ENCODE measurements at places on chromosomes 5 and 9.
A peak's percentile ranks its signal among the peaks of the same experiment; 100 is the strongest.

GRCh38 chr5:79829260-79829659 lies 139.6 kb downstream of the CMYA5 start:
- no peaks in the 10 kb centered on the region for H3K36me3 ChIP-seq
- H3K27ac ChIP-seq, result no peak overlapping the region
- DNase-seq, result no peak
- H3K4me1 ChIP-seq, result no peaks in the 10 kb centered on the region
- peaks cover 9% of the 10 kb centered on the region for H3K27me3 ChIP-seq

DNA sequence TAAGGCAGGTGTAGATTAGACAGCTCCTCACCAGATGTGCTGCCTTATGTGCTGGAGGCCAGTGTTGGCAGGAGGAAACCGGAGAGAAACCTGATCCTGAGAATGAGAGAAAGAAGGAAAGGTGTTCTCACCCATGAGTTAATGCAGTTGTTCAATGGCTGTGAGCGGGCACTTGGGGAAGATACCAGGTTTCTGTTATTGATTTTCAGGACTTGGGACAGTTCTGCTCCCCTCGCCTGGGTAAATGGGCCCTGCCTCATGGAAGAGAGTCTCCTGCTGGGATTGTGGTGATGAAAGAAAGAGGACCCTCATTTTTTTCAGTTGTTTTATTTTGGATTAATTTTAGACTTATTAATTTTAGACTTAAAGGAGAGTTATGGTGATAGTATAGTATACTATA lies 59.5 kb downstream of the EGFLAM start:
- H3K36me3 ChIP-seq, result no peaks in the 10 kb centered on the region
- DNase-seq, result no peak
- no peaks in the 10 kb centered on the region for H3K4me1 ChIP-seq
- peaks cover 11% of the 10 kb centered on the region for H3K27me3 ChIP-seq

DNA sequence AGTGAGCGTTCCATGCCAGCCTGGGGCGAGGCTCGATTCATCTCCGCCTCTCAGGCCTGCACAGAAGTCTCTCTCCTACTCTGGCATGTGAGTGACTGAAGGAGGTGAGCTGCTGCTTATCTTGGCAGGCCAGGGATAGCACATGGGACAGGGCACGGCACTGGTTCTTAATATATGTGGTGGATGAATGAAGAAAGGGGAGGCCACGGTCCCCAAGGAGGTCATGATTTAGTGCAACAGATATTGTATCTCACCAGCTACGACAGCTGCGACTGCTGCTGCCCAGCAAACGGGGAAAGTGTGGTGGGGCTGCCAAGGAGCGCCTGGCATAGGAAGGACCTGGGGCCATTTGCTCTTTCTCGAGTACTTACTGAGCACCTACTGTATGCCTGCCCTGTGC lies 19.3 kb upstream of the MAPK9 start:
- DNase-seq, result no peak
- H3K36me3 ChIP-seq, result no peaks in the 10 kb centered on the region
- no peak overlapping the region for H3K27ac ChIP-seq
- no peak overlapping the region for H3K4me3 ChIP-seq
- H3K4me1 ChIP-seq, result no peaks in the 10 kb centered on the region
- H3K27me3 ChIP-seq, result peaks cover 3% of the 10 kb centered on the region

- peaks cover 7% of the 10 kb centered on the region for H3K4me1 ChIP-seq
- H3K27me3 ChIP-seq, result peaks cover 2% of the 10 kb centered on the region
- no peak for DNase-seq
- H3K4me3 ChIP-seq, result no peak overlapping the region
These were observed 40.4 kb upstream of the FGF1 start for GRCh38 chr5:142726188-142726731.

DNA sequence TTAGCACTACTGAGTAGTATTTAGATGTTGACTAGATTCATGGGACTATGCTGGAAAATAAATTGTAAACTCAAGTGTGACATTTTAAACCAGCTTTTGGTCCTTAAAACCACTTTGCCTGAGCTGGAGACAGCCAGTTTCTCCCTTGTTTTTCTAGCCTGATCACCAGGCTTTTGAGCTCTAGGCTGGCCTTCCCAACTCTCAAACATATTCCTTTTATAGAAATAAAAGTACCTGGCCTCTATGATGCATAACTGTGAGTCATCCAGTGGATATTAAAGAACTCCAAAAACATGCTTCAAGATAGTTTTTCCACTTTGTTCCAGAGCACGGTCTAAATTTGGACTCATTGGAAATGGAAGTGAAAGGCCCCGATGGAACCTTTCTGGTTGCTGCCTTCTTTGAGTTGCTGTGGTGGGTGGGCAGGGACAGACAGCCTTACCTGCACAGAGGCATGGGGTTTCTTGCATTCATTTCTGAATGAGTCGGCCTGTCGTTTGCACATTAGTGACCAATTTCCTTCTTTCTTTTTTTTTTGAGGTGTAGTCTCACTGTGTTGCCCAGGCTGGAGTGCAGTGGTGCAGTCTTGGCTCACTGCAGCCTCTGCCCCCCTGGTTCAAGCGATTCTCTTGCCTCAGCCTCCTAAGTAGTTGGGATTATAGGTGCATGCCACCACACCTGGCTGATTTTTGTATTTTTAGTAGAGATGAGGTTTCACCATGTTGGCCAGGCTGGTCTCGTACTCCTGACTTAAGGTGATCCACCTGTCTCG lies 43.1 kb downstream of the TRIO start:
- H3K4me1 ChIP-seq, result no peaks in the 10 kb centered on the region
- H3K4me3 ChIP-seq, result no peak overlapping the region
- DNase-seq, result no peak
- H3K27ac ChIP-seq, result no peak overlapping the region
- no peaks in the 10 kb centered on the region for H3K36me3 ChIP-seq

DNA sequence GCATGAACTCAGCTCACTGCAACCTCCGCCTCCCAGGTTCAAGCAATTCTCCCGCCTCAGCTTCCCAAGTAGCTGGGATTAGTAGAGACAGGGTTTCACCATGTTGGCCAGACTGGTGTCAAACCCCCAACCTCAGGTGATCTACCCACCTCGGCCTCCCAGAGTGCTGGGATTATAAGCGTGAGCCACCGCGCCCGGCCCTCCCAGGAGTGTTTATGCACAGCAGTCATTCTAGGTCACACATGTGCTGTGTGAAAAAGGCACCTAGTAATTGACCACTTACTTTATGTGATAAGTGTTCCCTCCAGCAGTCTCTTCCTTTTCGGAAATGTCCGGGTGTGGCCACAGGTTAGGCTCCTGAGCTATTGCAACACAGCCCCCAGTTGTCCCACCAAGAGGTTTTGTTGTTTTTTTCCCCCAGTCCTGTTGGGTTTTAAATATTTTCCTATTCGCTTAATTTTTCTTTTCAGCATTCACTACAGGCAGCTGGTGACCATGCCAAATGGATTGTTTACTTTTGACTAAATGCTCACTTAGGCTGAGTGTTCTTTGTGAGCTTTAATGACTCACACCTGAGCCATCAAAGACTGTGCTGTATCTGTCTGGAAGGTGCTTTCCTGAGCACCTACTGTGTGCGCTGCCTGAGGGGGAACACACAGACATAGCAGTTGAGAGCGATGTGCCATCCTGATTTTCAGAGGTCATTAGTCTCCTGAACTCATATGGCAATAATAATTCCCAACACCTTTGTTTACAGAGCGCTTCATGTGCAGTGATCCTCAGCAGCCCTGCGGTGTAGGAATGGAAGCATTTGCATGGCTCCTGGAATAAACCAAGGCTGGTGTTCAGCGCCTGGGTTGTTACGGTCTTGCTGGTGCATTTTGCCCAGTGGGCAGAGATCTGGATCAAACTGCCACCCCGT lies 94.3 kb downstream of the MVB12B start:
- H3K27ac ChIP-seq, result no peak overlapping the region
- H3K36me3 ChIP-seq, result no peaks in the 10 kb centered on the region
- DNase-seq, result no peak
- no peaks in the 10 kb centered on the region for H3K27me3 ChIP-seq

DNA sequence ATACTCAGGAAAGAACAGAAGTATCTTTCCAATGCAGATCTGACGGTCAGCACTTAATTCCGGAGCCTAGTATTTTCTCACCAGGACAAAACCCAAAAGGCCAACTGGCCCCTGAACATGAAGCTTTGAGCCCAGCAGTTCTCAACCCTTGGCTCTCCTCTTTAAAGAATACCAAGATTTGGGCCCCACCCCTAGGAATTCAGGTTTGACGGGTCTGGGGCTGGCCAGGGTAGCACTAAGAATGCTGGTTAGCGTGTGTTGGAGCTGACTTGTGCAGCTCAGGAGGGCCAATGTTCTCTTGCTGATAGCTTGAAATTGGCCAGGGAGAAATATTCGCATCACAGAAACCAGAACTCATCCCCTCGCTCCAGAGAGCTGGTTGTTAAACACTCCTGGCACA lies 88.3 kb upstream of the PTCH1 start:
- H3K36me3 ChIP-seq, result no peaks in the 10 kb centered on the region
- H3K27me3 ChIP-seq, result no peaks in the 10 kb centered on the region
- no peak overlapping the region for H3K4me3 ChIP-seq
- DNase-seq, result no peak
- H3K4me1 ChIP-seq, result no peaks in the 10 kb centered on the region

- no peak for DNase-seq
- no peak overlapping the region for H3K27ac ChIP-seq
- H3K4me3 ChIP-seq, result peak overlapping the region; percentile 37
- peaks cover 14% of the 10 kb centered on the region for H3K4me1 ChIP-seq
- no peaks in the 10 kb centered on the region for H3K27me3 ChIP-seq
- H3K36me3 ChIP-seq, result peaks cover 4% of the 10 kb centered on the region
These were observed 57.3 kb upstream of the FNIP1 start for GRCh38 chr5:131854134-131854533.

DNA sequence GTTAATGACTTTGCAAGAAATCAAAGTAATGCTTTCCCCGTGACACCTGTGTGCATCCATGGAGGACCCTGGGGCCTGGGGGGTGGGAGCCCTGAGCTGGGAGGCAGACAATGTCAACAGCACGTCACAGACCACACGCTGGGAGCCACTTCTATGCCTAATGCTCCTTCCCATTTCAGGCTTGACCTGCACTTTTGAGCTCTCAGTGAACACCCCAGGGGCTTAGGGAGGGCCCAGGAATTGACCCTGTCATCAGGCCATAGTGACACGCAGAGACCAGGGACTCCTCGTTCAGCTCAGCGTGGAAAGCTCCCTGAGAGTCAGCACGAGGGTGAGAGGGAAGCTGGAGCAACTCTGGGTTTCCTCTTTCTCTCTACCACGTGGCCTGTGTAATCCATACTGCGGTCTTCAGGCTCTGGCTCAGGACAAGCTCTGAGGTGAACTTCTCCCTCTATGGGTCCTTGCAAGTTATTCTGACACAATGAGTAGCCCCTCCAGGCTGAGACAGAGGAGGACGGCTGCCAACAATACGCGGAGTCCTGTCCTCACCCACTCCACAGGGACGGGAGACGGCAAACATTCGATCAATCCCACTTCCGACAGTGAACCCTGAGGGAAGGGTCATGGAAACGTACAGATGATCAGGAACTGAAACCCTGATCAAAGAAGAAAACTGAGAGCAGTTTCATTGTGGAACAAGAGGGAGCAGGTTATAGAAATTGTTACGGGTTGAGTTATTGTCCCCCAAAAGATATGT lies 130.8 kb upstream of the IRX4 start:
- DNase-seq, result no peak
- H3K4me1 ChIP-seq, result no peaks in the 10 kb centered on the region
- H3K36me3 ChIP-seq, result no peaks in the 10 kb centered on the region
- peaks cover 2% of the 10 kb centered on the region for H3K27me3 ChIP-seq
- no peak overlapping the region for H3K27ac ChIP-seq

- DNase-seq, result no peak
- no peak overlapping the region for H3K27ac ChIP-seq
- H3K36me3 ChIP-seq, result peaks cover 30% of the 10 kb centered on the region
These were observed 453 bp upstream of the DOK3 start for GRCh38 chr5:177509991-177510566.

GRCh38 chr5:97427235-97427634 lies 244.2 kb upstream of the RIOK2 start:
- no peaks in the 10 kb centered on the region for H3K36me3 ChIP-seq
- no peaks in the 10 kb centered on the region for H3K4me1 ChIP-seq
- no peak for DNase-seq

DNA sequence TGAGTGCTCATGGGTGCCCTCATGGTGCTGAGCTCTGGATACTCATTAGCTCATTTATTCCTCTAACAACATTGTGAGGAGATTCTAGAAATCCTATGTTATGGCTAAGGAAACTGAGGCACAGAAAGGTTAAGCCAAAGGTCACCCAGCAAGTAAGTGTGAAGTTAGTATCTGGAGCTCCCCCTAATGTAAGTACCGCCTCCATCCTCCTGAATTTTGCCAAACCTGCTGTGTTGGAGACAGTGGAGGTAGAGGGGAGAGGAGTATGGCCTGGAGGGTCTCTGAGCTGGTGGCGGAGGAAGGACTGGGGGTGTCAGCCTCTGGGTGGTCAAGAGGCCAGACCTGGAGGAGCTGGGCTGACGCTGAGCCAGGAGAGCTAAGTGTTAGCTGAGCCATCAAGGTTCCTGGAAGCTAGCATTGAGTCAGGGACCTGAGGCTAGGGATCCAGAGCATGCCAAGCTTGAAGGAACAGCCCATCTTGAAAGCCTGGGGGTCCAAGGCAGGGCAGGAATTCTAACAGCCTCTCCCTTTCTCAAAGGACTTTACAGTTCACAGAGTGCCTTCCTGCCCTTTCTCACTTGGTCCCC lies 114.8 kb downstream of the RGS3 start:
- H3K4me1 ChIP-seq, result peaks cover 82% of the 10 kb centered on the region
- H3K27me3 ChIP-seq, result no peaks in the 10 kb centered on the region
- peaks cover 27% of the 10 kb centered on the region for H3K36me3 ChIP-seq
- H3K4me3 ChIP-seq, result peak overlapping the region; percentile 83
- no peak for DNase-seq
- peak overlapping the region; percentile 88 for H3K27ac ChIP-seq

DNA sequence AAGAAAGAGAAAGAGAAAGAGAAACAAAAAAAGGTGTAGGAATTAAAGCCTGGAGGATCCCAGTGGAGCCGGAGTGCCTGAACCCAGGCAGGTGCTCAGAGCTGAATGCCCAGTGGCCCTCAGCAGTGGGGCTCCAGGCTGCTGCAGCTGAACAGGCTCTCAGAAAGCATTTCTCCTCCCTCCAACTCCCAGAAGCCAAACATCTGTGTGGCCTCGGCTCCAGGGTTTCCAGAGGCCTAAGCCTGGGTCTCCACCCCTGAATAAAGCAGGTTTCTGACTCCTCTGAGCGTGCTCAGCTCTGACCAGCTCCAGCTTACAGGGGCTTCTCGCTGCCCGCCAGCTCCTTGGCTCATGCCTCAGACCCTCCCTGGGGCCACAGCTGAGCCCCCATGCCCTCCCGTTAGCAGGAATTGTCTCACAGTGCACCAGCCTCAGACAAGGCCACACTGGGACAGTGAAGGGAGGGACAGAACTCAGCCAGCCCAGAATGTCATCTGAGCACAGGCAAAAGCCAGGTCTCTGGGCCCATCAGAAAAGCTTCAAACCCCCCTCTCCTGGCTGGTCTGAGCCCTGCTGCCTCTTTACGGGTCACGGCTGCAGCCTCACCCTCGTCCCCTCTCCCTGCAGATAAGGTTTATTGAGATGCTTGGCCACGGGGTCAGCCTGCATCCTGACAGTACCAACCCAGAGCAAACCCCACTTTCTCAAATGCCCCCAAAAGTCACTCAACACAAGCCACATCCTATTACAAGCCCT lies 114.4 kb upstream of the PPP1R26 start:
- no peaks in the 10 kb centered on the region for H3K4me1 ChIP-seq
- DNase-seq, result no peak
- no peaks in the 10 kb centered on the region for H3K27me3 ChIP-seq
- no peak overlapping the region for H3K4me3 ChIP-seq
- no peak overlapping the region for H3K27ac ChIP-seq
